ENCODE measurements at places on chromosomes 6 and 20.

DNA sequence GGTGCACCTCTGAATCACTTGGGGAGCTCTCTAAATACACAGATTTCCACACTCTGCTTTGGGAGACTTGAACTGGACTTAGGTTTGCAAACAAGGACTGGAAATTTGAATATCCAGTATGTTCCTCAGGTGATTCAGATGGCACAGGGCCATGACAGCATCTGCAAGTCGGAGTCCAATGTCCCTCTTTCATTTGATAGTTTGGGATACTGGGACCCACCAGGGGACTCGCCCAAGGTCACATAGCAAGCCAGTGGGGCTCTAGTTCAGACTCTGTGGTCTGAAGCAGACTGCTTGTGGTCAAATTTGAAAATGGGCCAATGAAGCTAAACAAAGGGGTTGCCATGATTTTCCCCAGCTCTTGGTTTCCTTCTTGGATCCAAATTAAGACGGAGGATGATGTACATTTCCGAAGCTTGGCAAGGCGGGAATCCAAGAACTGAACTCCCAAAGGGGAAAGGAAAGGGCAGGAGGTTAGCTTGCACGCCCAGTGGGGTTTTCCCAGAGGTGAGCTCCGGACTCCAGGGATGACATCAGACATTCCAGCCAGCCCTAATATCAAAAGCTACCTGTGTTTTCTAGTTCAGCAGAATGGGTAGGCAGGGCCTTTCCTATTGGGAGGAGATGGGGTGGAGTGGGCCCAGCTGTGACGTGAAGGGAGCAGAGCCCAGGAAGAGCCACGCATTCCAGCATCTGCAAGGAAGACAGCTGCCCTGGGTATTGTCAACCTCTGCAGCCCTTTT, 3.4 kb upstream of the SYS1 start:
- no peak for DNase-seq

DNA sequence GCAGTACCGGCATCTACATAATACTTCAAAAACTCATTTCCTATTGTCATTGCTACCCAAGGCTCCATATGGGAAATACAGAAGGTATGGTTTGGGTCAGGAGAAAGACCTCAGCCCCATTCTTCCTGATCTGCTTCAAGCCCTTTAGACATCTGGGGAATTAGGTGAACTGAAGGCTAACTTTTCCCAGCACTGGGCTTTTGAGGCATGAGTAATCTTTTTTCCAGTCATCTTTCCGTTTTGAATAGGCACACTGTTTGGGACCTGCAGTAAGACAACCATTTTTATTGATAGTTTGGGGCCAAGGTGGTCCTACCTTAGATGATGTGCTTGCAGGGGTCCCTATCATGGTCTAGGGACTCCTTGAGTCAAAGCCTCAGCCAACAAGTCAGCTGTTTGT, 198.4 kb downstream of the HAO1 start:
- no peak for DNase-seq

DNA sequence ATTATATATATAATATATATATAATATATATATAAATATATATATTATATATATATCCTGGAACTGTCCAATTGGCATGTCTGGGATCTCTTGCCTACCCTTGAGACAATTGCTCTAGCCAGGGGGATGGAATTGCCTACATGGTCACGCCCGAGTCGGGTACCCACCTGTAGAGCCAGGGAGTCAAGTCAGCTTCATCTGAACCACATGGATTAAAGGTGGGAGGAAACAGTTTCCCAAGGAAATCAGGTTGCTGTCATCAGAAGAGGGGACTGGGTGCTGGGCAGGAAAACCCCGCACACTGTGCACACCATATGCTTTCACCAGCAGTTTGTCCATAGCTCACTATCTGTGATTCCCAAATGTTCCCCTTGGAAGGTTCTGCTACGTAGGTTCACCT, 252.5 kb upstream of the NOX3 start:
- DNase-seq = no peak

DNA sequence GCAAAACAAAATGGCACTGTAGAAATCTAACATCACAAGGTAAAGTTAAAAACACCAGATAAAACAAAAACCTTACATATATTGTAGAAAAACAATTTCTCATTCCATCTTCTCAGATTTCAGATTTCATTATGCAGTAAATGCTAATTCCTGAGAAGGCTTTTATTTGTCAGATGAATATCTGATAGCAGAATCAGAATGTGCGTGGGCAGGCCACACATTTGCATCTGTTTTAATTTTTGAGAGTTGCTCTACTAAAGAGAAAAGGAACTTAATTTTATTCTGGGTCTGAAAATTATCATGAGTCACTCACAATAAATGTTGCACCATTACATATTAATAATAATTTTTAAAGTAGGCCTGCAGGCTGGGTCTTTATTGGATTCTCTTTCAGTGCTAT, 329.3 kb upstream of the SPTLC3 start:
- DNase-seq = no peak

DNA sequence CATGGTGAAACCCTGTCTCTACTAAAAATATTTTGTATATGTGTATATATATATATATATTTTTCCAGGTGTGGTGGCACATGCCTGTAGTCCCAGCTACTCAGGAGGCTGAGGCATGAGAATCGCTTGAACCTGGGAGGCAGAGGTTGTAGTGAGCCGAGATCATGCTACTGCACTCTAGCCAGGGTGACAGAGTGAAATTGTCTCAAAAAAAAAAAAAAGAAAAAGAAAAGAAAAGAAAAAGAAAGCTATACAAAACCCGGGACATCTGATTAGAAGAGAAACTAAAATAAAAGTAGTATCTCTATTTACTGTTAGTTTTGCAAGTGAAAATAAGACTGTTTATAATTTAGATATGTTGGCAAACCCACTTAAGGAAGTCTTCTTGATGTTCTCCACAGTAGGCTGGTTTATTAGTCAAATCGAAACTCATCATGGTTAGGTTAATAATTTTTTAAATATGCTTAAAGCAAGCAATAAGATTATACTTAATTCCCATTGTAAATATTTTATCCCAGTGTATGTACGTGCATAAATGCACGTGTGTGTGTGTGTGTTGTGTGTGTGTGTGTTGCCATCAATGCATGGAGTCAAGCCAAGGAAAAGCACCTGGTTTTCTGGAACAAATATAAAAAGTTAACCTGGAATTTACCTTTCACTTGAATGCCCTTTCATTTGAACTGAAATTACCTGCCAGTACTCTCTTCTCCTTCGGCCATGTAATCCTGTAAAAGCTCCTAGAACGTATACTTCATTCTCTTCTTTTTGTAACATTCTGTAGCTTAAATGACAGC, 7.1 kb downstream of the VNN2 start:
- no peak for DNase-seq

DNA sequence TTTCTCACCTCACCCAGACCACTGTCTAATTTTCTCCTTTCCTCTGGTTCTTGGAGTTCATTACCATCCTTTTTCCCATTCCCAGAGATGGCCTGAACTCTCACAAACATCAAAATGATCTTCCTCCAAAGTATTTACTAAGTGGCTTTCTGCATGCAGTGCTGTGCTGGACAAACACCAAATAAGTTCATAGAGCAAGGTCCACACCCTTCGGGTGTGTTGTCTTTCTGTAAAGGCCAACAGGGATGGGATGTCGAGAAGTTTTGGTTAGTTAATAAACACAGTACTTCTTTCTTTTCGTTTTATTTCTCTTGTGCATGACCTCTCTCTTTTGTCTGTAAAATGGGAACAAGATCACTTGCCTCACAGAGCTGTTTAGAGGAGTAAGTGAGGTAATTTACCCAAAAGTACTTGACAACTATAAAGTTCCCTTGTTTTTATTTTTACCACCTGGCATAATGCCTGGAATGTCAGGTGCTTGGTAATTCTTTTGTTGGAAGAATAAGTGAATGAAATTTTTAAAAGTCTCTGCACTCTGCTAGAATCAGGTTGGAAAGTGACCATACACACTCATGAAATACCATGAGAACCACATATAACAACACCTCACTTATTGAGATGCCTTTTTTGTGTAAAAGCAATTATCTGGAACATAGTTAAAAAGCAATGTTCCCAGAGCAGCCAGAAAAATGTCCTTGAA, 22.8 kb upstream of the CCN6 start:
- no peak for DNase-seq

- DNase-seq = no peak
Measured at GRCh38 chr6:169231790-169232506, 21.7 kb downstream of the THBS2 start.

DNA sequence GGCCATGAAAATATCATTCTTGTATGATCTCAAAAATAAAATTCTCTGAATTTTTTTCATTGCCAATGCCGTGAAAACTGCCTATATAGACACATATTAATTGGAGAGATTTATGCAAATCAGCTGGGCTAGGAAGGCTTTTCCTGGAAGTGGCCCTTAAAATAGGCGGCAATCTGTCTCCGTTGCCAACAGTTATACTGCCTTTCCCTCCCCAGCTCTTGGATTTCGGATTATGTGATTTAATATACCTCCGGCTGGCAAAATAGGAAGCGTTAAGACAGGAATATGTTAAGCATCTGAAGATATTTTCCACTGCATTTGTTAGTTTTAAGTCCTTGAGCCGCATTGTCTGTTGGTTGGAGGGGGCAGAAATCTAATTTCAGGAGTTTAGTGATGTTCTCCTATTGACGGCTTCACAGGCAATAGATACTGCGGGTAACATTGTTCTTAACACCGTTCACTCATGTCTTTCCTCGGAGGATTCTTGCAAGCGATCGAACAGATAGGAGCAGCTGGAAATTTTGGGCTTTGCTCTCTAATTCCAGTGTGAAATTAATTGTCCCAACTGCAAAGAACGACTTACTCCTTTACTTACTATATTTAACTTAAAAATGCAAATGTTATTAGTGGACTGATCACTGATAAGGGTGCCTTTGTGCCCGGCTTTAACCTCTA, 113.3 kb downstream of the LINC00237 start:
- no peak for DNase-seq

Data from effector CD8-positive, alpha-beta T cell (primary cell).